ENCODE measurements at places on chromosomes 4 and X.

- no peak for DNase-seq
Observed at GRCh38 chrX:118614150-118614549, 113.3 kb upstream of the IL13RA1 start.

DNA sequence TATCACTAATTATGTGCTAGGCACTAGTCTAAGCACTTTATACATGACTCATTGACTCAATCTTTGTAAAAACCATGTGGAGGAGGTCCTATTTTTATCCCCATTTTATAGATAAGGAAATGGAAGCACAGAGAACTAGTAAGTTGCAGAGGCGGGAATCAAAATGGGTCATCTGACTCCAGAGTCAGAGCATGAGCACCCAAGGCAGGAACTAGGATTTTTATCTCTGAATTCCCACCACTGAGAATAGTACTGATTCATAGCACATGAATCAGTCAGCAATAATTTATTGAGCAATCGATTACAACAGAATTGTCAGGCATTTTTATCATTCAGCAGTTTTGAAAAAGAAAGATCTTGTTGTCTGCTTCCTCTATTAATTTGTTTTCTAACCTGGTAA lies 19.3 kb downstream of the SCARB2 start:
- no peak for DNase-seq

DNA sequence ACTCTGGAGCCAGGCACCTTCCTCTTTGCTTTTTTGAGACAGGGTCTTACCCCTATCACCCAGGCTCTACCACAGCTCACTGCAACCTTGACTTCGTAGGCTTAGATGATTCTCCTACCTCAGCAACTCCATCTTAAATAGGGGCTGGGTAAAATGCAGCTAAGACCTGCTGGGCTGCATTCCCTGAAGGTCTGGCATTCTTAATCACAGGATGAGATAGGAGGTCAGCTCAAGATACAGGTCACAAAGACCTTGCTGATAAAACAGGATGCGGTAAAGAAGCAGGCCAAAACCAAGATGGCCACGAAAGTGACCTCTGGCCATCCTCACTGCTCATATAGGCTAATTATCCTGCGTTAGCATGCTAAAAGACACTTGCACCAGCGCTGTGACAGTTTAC lies 770.8 kb upstream of the PRKX start:
- no peak for DNase-seq

DNA sequence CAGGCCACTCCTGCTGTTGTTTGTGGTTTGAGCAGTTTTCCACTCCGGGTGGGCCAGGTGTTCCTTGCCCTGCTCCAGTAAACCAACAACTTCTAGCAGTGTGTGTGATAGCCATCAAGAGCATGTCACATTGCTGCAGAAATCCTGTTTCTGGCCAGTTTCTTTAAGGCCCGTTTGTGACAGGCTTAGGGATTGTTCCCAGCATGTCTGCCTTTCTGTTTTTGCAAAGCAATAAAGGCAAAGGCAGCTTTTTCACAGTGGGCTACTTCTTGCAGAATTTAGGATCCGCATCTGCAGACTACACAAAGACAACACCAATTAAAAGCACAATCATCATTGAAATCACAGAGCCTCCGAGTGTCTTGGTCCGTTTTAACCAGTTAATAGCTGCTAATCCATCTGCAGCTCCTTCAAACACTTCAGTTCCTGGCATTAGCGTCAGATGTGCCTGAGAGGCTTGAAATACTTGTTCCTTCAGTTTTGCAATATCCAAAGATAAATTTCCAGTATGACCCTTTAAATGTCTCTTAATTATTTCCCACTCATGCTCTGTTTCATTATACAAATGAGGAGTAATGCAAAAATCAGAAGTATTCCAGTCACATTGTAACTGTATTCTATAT lies 65.1 kb downstream of the ADAM29 start:
- no peak for DNase-seq

- no peak for DNase-seq
Observed at GRCh38 chr4:176230836-176231235, 35.5 kb upstream of the SPATA4 start.

DNA sequence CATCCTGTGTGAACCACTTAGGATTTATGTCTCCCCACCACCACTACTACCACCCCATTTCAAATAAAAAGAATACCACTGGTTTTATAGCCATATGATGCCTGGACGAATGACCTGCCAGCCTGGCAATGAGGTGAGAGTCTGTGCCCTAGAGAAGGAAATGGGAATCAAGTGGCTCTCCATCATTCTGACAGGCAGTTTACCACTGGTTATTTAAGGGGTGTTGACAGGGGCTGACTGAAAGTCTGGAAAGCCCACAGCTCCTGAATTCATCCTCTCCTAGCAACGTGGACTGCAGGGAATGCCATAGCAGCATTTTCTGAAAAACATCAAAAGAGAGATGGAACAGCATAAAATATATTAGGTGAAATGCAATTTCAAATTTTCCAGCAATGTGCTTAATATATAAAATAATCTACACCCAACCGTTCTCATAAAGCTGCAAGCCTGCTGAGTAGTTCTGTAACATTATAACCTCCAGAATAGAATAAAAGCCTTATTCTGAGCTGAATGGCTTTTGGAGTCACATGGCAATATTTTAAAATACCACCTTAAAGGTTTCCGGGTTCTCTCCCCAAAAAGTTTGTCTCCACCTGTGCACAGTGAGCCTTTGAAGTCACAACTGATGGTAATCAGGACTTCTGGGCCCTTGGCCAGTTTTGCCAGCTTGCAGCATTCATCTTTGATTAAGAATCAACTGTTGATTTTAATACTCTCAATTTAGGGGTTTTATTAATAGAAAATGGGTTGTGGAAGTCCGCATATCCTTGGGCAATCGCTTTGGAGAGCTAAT lies 121.5 kb downstream of the DCTD start:
- no peak for DNase-seq

DNA sequence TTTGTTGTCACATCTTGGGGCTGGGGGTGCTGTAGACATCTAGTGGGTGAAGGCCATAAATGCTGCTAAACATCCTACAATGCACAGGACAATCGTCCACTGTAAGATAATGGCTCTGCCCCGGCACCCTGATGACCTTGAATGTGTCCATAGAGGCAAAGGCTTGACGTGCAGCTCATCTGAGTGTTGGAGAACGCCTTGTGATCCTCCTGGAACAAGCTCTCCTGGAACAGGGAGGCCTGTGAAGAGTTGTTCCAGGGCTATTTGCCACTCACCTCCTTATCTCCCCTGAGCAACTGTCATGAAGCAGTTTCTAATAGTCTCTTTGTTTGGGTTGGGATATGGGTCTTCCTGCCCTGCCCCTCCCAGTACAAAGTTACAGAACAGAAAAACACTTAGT lies 15.2 kb upstream of the PCYT1B start:
- DNase-seq = no peak

GRCh38 chr4:185852961-185853360 lies 41.0 kb upstream of the SORBS2 start:
- DNase-seq = no peak

GRCh38 chrX:40282348-40282747 lies 184.6 kb upstream of the BCOR start:
- DNase-seq = no peak

DNA sequence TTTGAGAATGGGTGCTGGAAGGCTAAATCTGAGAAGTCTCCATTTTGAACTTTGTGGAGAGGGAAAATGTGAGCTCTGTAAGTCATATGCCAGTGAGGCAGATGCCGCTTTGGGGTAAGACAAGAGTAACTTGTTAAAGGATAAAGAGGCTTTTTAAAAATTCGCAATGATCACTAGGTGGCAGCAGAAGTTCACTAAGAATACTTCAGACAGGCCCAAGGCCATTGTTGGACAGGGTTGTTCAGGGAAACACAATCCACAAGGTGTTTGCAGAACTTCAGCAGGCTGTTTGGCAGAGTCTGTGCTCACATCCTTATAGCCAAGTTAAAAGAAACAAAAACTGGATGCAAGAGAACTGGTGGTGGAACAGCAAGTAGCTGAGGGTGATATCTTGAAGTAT lies 13.7 kb upstream of the PIGA start:
- peak; percentile 43 for DNase-seq

DNA sequence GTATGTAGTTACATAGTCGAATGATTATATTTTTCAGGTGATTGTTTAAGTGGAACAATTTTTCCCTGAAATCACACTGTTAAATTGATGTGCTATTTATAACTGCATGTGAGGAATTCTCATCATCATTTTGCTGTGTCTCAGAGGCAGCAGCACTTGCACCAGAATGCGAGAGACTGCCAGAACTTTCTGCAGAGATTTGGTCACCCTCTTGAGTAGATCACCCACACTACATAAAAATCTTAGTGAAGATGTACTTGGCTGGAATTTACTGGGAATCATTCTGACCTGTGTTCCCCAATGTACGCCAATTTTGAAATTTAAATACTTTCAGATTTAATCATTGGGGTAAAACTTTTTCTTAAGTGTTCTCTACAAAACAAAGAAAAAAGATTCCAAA lies 5.4 kb downstream of the UGT2B4 start:
- no peak for DNase-seq

DNA sequence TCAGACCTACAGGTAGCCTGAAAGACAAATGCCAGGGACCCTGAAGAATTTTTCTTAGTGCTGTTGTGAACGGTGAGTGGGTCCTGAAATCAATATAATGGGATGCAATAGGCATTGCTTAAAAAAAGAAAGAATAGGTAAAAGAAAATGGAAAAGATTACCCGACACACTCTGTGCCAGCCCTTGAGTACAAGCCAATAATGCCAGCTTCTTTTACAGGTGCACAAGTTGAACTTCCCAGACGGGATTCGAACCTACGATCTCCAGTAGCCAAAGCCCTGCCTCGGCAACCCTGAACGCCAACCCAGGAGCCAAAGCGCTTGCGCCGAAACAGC lies 24.7 kb upstream of the GLOD5 start:
- DNase-seq = no peak

DNA sequence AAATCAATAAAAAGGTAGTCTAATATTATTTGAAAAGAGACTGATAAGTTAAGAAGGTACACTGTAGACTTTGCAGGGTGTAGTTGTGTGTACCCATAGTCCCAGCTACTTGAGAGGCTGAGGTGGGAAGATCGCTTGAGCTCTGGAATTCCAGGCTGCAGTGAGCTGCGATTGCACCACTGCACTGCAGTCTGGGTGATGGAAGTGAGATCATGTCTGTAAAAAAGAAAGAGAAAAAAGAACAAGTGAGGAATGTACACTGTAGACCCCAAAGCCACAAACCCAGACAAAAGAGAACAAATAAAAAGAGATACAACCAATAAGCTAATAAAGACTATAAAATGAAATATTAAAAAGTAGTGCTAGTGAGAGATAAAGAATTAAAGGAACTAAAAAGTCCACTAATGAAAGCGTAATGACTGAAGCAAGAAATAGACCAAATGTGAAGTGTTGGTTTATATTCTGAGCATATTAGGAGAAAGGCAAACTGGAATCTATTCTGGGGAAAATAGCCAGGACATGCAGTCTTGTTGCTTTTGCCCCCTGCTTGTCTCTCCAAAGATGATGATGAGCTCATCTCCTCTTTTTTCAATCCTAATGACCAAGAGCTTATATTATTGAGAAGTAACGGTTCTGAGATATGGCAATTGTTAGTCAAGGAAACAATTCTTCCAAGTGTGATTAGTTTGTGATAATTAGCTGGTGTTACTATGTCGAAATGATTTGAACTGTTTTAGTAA lies 19.1 kb downstream of the GSX2 start:
- DNase-seq = no peak

GRCh38 chrX:118974908-118975671 lies 672 bp downstream of the LONRF3 start:
- DNase-seq = no peak

- no peak for DNase-seq
Observed at GRCh38 chr4:158042591-158043030, 130.2 kb downstream of the GASK1B start.

GRCh38 chrX:55702671-55703070 lies 14.9 kb upstream of the RRAGB start:
- DNase-seq = no peak

DNA sequence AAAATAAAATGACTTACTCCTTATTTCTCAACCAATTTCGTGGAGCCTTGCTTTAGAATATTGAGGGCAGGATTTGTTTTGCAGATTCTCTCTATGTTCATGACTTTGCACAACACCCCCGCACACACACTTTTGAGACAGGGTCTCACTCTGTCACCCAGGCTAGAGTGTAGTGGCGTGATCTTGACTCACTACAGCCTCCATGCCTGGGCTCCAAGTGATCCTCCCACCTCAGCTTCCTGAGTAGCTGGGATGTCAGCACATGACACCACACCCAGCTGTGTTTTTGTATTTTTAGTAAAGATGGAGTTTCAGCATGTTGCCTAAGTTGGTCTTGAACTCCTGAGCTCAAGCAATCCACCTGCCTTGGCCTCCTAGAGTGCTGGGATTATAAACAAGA lies 12.0 kb downstream of the CT47C1 start:
- no peak for DNase-seq

DNA sequence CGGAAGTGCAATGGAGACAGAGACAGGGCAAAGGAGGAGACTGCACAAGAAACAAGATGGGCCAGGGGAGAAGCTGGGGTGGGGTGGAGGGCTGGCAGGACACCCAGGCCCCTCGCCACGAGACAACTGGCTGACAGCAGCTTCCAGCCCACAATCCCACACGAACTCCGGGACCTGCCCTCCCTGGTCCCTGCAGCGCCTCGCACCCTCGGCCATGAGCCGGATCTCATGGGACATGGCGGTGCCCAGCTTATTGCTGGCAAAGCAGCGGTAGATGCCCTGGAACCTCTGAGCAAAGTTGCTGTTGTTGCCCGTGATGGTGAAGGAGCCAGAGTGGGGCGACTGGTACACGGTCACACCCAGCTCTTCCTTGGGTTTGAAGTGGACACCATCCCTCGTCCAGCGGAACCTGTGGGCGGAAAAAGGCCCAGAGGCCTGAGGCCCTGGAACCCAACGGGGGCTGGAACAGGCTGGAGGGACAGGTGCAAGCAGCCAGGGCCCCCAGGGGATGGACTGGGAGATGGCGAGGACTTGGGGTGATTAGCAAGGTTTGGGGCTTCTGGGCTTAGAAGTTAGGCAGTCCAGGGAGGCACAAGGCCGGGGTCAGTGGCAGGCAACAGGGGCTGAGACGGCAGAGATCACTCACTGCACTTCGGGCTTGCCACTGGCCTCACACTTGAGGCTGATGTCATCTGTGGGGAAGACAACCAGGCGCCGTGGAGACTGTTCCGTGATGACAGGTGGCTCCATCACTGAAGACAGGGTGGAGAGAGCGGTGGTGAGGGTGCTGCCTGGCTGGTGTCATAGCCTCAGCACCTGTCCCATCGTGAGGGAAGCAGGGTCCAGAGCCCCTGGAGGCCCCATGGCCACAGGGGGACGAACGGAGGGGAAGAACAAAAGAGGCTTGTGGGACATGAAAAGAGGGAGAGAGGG lies 13.8 kb downstream of the L1CAM start:
- DNase-seq = no peak

DNA sequence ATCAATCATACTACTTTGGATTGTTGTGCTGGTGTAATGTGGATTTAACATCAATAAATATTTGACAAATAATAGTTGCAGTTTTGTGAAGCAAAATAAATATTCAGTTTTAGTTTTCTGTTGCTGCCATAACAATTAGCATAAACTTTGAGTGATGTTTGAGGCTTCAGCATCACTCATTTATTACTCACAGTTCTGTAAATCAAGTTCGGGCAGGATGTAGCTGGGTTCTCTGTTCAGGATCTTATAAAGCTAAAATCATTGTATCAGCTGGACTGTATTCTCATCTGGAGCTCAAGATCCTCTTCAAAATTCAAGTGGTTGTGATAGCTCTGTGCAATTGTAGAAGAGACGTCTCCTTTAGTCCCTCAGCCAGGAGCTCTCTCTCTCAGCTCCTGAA lies 81.7 kb downstream of the CBR4 start:
- DNase-seq = no peak

- peak; percentile 24 for DNase-seq
Observed at GRCh38 chr4:114599903-114600552, 1.4 kb downstream of the UGT8 start.

All from NCI-H446 (cell line).